ENCODE measurements at places on chromosomes 5 and 9.
A peak's percentile ranks its signal among the peaks of the same experiment; 100 is the strongest.

- DNase-seq: no peak
Observed at GRCh38 chr9:75086541-75087288, 1.2 kb downstream of the NMRK1 start.

- DNase-seq: no peak
Observed at GRCh38 chr5:116256717-116257116, 171.9 kb downstream of the COMMD10 start.

DNA sequence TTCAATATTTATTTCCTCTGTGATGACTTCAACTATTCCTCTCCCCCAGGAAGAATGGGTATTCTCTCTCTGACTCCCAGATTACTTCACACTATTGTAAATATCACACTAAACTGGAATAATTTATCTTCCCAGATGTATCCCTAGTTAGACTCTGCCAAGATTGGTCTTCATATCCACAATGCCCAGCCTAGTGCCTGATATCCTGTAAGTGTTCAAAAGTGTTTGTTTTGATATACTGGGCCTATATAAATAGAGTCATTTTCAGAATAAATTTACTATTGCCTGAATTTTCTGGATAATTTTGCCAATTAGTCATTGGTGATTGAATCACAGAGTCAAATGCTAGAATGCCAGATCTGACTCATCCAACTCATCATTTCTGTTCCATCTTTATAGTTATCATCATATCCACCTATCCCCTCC lies 143.7 kb upstream of the TNC start:
- no peak for DNase-seq

DNA sequence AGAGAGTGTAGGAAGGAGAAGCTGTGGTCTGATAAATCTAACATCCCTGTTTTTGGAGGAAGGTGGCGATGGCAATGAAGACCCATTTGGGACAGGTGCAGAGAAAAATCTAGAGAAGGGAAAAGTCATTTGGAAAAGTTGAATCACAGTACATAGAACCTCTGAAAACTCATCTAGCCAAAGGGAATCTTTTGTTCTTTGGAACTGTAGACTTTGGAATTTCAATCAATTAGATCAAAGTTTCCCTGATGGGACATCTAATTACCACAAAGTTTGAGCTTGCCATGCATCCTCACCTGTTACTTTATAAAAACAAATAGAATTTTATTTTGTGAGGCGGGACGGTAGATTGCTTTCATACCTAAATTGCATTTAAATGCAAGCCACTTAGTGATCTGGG lies 294.9 kb downstream of the TRPM3 start:
- DNase-seq: no peak

DNA sequence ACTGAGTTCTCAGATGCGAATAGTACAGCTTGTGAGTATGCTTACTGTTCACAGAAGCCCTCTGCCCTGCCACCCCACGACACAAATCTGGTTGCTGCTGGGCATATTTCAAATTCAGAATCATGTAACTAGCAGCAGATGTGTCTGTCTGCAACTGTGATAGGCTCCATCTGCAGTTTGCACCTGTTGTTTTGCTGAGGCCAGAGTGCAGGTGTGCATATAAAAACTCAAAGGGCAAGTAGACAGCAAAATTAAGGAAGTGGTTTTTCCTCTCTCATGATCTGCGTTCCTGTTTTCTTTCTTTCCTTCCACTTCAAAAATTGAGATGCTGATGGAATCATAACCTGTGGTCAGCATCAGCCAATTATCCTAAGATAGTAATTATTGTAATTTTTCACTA lies 1000.5 kb downstream of the PTPRD start:
- no peak for DNase-seq

DNA sequence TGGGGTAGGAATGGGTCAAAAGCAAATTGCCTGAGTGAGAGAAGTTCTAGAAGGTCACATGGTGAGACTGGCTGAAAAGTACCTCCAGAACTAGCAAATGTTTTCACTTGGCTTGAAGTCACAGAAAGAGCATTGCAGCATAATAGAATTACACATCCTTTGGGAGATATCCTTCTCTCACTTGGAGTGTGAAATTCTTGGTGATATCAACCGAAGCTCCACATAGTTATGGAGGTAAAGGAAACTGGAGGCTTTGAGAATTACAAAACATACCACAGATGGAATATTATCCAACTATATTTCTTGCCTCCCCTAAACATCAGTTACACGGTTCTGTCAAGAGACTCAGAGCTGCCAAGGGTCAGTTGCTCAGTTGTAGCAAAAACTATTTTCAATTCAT lies 182.4 kb downstream of the SEMA5A start:
- DNase-seq: no peak

GRCh38 chr9:117034866-117035265 lies 347.8 kb downstream of the TRIM32 start:
- DNase-seq: no peak

GRCh38 chr5:178180141-178180863 lies 6.9 kb downstream of the GMCL2 start:
- no peak for DNase-seq

GRCh38 chr5:124074500-124074899 lies 562.5 kb downstream of the CSNK1G3 start:
- no peak for DNase-seq

- no peak for DNase-seq
Observed at GRCh38 chr9:99071313-99072039, 33.4 kb upstream of the TGFBR1 start.

DNA sequence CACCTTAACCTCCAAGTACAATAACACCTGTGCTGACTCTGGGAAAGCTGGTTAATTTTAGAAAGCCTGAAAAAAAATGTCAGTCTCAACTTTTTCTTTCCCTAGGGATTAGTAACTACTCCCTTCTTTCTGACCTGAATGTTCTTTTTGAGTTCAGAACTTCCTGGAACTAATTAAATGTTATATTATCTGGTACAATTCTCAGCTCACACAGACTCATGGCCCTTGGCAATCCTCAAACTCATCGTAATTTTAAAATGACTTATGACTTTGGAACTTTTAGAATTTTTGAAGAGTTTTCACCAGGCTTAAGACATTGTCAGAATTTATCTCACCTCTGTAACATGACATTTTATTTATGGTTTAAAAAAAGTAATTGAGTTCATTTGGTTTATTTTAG lies 315.0 kb downstream of the FER start:
- peak; percentile 9 for DNase-seq

GRCh38 chr5:154042766-154043165 lies 4.0 kb downstream of the MFAP3 start:
- DNase-seq: no peak
